ENCODE measurements at places on chromosomes 1 and 21.

DNA sequence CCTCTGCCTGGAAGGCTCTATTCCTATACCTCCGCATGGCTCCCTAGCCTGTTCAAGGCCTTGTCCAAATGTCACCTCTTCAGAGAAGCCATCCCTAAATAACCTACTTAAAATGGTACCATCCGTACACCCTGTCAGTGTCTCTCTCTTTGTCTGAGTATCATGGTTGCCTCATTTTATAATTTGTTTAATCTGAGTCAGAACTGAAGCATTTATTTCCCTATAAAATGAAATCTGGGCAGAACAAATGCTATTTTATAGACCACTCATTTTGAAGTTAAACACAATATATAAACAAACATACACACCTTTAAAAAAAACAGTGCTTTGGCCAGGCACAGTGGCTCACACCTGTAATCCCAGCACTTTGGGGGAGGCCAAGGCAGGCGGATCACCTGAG, 30.2 kb downstream of the RERE start:
- no peak for DNase-seq

DNA sequence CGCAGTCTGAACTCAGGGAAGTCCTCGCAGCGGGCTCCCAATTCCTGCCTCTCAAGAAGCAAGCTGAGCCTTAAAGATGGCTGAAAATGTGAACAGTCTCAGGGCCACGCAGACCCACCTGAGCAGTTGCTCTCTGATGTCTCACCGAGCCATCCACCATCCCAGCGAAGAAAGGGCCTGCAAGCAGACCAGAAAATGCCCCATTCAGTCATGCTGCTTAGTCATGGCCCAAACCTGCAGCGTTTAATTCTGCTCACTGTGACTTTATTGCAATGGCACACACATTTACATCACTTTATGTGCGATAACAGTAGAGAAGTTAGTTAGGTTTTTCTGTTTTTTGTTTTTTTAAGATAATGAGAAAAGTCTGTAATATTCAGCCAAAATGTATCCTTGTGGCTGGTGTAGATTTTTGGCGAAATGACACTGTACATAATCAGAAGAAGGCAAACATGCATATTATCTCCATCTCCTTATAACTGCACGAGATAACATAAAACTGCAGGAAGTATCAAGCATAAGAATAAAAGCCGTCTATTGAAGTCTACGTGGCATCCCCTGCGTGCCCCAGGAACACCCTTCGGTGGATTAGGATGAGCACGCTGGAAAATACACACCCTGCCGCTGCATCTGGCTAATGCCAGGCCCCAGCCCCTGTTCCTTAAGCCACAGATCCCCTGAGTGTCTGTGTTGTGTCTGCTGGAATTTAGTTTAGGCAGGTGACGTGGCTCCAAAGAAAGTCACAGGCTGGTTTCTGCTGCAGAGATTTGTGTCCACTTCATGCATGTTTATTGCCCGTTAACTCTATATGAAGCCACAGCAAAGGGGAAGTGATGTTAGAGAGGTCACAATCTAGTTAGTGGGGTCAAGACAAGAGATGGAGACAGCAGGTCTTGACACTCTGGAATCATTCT, 119.8 kb upstream of the IRF2BP2 start:
- no peak for DNase-seq

GRCh38 chr1:174713796-174714195, 266.0 kb downstream of the GPR52 start:
- no peak for DNase-seq

DNA sequence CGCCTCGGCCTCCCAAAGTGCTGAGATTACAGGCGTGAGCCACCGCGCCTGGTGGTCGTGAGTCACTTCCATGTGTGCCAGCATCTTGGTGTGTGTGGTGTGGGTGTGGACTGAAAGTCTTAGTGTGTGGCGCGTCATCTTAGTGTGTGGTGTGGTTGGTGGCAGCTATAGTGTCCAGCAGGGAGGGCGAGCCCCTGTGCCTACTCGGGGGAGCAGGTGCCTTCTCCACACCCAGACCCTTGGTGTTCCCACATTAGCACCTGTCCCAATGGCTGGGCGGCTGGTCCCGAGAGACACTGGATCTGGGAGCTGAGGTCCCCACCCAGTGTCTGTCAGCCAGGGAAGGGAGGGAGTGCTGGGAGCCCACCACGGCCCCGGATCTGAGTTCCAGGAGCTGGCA, 2.8 kb downstream of the SCNN1D start:
- DNase-seq: no peak

DNA sequence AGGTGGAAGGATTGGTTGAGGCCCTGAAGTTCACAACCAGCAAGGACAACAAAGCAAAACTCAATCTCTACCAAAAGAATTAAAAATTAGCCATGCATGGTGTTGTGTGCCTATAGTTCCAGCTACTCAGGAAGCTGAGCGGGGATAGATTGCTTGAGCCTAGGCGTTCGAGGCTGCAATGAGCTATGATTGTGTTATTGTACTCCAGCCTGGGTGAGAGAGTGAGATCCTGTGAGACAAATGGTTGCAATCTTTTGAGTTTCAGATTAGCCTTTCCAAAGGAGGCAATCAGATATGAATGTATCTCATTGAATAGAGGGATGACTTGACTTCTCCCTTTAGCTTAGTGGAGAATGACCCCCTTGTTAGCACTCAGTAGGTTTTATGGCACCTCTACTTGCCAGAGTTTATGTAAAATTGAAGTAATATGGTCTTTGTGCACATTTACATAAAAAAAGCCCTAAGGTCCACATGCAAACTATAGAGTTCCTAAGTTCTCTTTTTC, 105.6 kb upstream of the OLFM3 start:
- no peak for DNase-seq

- no peak for DNase-seq
Observed at GRCh38 chr1:188735567-188735966, 1742.1 kb downstream of the BRINP3 start.

DNA sequence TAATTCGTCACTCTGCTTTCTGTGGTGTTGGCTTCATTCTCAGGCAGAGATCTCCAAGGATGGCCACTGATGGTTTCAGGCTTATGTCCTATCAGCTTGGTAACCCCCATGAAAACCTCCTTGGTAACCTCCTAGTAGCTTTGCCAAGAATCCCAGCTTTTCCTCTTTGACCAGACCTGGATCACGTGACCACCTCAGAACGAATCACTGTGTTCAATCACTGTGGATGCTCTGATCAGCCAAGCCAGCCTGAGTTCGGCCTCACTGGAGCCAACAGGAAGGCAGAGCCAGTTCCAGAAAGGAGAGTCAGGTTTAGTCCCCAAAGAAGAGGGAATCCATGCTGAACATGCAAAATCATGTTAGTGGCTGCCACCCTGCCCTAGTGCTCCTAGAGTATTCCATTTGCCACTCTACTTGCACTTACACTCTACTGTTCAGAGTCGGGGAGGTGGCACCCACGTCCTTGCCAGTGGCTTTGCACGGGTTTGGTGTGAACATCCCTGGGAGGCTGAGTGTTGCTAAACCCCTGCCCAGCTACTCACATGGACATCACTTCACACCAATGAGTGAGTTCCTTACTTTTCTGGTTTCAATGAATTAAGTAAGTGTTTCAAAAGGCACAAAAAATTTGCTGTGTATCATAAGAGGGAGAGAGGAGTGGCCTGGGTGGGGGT, 33.5 kb upstream of the SSBP3 start:
- no peak for DNase-seq

DNA sequence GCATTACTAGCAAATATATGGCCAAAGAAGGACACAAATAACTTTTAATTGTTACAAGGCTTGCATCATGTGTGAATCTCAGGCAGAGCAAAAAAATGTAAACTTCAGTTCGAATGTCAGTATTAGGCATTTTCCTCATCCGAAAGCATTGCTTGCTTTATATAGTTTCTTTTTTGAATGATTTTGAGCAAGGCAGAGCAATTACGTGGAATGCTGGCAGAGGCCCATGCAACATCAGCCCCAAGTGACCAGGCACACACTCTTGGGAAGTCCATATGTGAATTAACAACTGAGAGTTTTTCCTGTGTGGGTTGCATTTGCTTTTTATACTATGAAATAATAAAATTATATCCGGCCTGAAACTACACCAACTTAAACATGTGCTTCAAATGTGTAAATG, 274.8 kb downstream of the PTPRC start:
- no peak for DNase-seq

- no peak for DNase-seq
Observed at GRCh38 chr21:44304877-44305293, 5.0 kb downstream of the PFKL start.

DNA sequence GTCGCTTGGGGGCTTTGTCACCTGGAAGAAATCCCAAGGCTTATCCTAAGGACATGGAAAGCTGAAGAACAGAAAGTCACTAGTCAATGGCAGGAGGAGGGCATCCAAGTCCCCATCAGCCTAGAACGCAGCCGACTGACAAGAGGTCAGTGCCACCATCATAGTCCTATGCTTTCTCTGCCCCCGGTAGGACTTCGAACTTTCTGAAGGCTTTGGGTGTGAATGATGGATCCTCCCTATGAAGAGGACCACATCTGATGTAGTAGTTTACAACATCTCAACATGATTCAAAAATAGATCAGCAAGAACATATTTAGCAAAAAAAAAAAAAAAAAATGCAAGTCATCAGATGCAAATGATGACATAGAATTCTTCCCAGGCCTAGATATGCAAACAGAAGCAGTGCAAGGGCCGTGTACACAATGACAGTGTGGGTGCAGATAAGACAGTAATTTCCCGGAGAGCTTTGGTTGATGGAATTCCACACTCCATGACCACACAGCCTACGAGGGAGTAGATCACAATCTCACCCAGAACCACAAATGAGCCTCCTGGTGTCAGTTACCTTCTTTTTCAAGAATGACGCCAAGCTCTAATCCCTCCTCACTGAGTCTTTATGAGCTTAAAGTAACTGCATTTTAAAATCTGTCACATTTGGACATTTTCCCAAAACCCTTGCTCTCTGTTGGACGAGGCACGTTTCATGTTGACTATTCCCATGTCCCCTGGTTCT, 88.2 kb downstream of the PSMG1 start:
- no peak for DNase-seq

- no peak for DNase-seq
Observed at GRCh38 chr1:203300441-203301330, 4.6 kb upstream of the BTG2 start.

DNA sequence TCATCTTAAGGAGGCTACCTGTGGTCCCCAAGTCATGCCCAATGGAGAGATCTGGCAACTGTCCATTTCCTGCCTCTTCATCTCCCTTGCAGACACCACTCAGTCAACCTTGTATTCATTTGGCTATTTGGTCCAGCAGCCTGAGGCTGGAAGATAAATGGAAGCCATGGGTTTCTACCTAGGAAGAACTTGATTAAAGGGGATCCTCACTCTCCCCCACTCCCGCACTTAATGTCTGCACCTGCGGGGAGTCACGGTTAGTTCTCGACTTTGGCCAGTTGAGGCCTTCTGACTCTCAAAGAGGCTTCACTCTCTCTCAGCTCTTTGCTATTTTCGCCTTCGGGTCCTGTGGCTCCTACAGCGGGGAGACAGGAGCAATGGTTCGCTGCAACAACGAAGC, 8.4 kb upstream of the ATXN7L2 start:
- no peak for DNase-seq

DNA sequence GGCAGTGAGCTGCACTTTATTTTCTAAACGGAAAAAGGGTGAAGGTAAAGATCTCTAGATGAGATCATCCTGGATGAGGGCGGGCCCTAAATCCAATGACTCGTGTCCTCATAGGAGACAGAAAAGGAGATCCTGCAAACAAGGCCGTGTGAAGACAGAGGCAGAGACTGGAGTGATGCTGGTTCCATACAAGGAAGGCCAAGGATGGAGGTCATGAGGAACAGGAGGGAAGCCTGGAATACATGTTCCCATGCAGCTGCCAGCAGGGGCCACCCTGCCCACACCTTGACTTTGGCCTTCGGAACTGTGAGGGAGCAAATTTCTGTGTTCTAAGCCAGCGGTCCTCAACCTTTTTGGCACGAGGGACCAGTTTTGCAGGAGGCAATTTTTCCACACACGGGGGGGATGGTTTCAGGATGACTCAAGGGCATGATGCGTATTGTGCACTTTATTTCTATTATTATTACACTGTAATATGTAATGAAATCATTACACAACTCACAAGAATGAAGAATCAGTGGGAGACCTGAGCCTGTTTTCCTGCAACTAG, 94.3 kb downstream of the PSMG1 start:
- DNase-seq: no peak

DNA sequence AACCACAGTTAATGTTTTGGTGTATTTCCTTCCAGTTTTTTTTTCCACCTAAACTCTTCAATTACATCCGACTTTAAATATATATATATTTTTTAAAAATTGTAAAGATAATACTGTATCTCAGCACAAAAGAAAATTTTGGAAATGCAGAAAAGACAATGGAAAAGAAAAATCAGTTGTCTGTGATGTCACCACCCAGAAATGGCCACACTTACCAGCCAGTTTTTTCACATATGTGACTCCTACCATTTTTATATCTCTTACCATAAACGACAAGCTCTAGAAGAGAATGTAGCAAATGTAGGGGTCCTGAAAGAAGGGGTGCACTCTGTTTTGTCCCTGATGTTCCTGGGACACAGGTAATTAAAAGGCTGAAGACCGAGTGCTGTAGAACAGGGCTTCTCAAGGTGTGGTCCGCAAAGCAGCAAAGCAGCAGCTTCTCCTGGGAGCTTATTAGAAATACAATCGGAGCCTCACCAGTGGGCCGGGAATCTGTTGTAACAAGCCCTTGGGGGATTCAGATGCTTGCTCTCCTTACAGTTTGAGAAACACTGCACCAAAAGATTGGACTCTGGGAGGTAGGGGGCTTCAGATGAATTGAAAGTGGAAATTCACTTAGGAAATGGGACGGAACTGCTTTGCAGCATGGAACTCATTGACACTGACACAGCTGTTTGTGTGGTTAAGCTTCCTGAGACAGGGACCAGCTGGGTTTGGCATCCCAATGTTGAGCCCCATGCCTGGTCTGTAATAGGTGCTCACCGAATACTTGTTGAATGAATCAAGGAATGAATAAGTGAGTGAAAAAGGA, 44.1 kb downstream of the ALPL start:
- DNase-seq: no peak

DNA sequence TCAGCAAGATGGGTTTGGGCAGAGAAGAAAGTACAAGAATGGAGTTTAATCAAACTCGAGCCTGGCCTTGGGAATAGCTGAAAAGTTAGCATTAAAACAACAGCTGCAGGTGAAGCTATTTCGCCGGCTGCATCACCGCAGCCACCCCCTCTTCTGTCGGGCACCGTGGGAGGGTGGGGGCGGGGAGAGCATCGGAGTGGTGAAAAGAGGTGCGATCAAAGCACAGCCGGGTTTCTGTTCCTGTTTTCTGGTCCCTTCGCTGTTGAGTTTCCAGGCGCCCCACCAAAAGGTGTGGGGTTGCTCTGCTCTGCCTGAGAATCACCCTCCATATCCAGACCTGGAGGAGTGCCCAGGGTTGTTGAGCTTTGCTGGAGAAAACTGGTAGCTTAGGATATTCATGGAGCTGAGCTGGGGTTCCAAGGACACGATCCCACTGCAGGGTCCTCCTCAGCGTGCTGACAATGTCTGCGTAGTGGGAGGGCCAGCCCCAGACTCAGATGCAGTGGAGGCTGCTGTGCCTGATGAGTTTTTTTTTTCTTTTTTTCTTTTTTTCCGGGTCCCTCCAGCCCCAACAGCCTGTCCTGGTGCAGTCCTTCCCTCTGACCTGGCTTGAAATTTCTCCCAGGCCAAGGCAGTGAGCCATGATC, 127.5 kb upstream of the C1orf174 start:
- DNase-seq: no peak

GRCh38 chr1:85308833-85309350, 32.5 kb upstream of the BCL10 start:
- DNase-seq: no peak
